HTR-8/SVneo (cell line): ENCODE measurements at places on chromosomes 3 and 15.

- no peak for DNase-seq
Observed at GRCh38 chr3:108017587-108017986, 73.2 kb downstream of the CD47 start.

GRCh38 chr3:18423401-18424212 lies 1.5 kb downstream of the SATB1 start:
- no peak for DNase-seq

GRCh38 chr15:80990955-80991354 lies 1.3 kb upstream of the MESD start:
- no peak for DNase-seq

GRCh38 chr3:165788531-165788930 lies 48.7 kb downstream of the BCHE start:
- no peak for DNase-seq

DNA sequence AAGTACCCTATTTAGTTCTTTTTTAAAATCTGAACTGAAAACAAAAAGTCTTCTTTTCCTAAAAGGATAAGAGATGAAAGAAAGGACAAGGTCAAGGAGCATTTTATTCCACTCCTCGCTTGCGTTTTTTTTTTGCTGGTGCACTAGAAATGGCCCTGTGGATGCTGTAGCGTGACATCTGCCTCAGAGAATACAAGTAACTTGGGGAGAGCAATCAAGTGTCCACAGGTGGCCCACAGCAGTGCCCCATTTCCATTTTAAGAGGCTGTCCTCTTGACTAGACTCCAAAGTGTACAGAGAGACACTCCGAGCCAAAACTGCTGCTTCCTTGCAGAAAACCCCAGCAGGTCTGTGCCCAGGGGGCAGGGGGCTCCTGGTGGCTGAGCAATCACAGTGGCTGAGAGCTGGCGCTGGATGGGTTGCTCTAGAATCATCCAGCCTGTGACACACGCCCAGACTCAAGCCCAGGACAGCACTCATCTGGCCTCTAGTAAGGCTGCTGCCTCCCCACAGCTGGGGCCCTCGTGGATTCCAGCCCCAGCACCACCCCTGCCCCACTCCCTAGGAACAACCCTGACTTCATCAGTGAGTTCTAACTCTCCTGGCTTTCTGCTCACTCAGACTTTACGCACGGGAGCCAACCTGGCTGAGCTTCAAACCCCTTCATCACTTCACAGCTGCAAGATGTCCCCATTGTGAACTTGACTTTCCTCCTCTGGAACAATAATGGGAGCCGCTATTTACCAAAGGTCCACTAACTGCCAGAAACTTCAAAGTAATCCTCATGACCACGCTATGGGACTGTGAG lies 71.1 kb upstream of the SPATA12 start:
- no peak for DNase-seq

- DNase-seq, result no peak
Observed at GRCh38 chr15:51736069-51736468, 1.4 kb downstream of the LYSMD2 start.

DNA sequence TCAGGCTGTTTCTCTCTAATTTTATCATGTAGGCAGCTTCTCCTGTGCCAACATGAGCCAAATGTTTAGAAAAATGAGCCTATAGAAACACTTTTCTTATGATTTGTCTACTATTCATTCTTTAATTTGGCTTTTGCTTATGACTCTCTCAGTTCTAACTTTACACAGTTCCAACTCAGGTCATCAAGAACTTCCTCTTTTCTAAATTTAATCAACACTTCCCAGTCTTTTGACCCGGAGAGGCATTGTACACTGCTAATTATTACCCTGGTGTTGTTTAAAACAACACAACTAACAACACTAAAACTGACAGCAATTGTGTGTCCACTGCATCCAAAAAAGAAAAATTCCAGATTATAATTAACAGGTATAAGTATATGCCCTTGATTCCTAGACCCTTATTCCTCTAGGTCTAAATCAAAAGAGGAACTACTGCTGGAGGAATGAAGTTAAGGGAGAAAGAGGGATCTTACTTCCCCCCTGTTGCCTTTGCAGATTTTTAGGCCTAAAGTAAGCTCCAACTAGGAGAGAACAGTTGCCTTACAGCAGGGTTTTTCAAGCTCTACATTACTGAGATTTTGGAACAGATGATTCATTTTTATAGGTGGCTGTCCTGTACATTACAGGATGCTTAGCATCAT lies 332.2 kb upstream of the GOLIM4 start:
- DNase-seq, result no peak

DNA sequence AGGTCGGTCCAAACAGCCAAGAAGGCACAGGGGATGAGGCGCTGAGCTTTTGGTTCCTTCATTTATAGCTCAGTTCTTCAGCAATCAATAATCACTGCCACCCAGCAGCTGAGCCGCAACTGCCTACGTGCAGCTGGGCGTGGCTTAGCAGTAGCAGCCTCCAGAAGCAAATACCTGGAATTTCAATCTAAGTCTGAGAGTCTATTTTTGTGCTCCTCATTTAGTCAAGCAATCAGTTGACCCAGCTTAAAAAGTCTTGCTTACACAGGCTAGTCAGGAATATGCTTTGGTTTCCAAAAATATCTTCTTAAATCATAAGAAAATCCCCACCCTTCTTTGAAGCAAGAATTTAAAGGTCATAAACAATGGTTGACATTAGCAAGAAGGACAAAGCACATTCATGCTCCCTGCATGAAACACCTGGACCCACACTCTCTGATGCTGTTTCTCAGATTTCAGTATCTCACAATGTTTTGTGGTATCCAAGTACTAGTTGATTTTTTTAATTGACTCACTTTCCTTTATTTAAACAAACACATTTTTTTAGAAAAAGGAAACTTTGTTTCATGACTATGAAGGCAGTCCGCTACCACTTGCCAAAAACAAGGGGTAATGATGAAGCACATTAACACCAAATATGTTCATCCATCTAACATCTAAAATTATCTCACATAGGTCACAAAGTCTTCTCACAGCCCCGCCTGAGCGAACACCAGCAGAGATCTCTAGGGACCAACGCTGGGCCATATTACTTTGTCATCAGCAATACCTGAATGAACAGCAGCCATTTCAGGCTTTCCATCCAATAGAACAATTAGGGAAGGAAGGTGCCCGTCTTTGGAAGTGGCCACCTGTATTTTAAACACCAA lies 106.1 kb downstream of the OXNAD1 start:
- DNase-seq, result no peak

DNA sequence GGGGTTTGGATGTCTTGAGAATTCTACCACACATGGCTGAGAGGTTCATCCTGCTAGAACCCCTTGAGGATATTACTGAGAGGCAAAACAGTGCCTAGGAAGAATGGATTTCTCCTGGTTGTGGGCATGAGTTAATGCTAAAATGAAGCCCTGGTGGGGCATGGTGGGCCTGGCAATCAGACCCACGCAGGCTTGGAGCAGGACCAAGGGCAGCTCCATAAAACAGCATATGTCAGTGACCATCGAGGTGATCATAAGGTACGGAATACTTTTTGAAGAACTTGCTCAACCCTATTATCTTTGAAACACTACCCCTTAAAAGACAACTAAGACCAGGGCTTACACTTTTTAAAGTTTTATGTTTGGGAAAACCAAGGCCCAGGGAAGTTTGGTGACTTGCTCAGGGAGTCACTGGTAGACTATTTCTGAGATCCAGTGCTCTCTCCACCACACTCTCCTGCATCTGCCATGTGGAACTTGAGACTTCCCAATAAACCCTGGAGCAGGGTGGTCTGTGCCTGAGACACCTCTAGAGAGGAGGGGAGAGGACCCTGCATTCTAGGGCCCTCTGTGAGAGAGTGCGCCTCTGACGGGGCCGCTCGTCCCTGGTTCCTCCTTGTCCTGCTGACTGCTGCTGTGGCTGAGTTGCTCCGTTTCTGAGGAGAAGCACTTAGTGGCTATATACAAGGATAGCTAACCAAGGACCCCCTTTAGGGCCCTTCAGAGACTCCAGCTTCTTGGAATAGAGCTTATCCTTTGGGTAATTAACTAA lies 28.0 kb upstream of the TIMP4 start:
- no peak for DNase-seq

DNA sequence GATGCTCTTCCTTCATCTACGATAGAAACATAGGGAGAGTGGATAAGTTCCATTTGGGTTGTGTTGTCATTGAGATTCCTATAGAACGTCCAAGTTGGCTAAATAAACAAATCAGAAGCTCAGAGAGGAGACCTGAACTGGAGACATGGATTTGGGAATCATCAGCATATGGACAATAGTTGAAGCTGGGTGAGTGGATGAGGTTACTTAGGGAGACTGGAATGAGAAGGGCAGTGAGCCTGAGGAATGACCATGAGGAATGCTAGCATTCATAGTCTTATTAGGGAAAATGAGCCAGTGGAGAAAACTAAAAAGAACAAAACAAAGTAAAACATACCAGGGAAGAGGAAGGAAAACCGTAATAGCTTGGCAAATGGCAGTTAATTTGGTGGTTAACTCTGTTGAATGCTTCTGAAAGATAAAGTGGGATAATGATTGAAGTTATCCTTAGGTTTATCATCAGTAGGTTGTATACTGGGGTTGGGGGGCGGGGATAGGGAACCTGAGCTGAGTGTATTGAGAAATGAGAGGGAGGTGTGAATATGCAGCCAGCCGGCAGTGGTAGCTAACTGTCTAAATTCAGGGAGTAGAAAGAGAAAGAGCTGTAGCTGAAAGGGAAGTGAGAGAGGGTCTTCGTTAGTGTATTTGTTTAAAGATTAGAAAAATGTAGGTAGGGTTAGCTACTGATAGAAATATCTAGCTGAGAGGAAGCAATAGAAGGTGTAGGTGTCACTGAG lies 74.6 kb downstream of the ARHGEF26 start:
- no peak for DNase-seq

DNA sequence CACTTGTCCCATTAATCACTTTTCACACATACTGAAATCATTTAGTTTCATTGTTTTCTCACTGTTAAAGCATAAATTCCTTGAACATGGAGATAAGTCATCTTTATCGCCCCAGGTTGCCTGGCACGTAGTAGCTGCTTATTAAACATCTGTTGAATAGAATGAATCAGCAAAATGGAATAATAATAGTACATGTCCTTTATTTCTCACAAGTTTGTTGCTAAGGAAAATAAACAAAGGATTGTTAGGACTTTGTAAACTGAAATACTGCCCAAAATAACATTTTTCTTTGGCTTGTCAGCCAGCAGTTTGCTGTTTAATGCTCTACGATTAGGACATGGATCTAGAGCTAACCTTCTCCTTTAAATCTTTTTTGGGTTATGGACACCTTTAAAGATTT lies 17.9 kb downstream of the SLC35A5 start:
- no peak for DNase-seq

- DNase-seq, result no peak
Observed at GRCh38 chr3:114700637-114701234, 406.9 kb downstream of the TIGIT start.

DNA sequence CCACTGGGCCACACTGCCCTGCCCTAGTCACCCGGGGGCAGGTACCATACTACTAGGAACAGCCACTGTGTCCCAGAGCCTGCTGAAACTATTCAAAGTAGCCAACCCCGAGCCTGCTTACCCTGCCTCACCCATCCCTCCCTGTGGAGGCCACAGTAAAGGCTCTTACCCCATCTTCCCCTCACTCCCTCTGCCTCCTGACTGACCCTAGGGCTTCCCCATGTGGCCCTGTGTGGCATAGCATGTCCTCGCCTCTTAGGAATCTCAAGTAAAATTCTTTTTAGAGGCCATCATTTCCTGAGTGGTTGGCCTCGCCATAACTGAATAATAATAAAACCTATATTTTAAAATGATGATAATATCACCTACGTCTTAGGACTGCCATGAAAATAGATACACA lies 112.2 kb upstream of the SLC6A11 start:
- peak; percentile 21 for DNase-seq

- no peak for DNase-seq
Observed at GRCh38 chr3:49680493-49681231, 6.5 kb downstream of the APEH start.

DNA sequence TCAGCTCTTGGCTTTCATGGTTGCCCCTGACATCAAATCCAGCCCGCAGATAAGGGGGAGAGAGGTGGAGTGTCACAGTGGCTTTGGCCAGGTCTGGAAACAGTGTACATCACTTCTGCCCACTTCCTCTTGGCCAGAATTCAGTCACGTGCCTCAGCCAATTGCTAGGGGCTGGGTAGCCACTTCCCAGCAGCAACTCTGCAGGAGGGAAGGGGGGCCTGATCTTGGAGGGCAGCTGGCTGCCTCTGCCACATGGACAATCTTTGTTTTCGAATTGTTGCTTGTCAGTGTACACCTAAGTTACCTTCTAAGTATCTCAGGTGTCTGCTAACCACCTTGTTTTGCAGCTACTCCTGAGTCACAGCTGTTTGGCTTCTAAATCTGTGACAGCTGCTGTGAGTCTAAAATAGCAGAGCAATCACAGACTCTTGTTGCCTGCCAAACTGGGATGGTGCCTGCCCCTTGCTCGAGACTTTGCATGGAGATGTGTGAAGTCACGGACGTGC lies 41.0 kb upstream of the LIMD1 start:
- peak; percentile 28 for DNase-seq

GRCh38 chr3:191070762-191071403 lies 128.2 kb upstream of the OSTN start:
- no peak for DNase-seq

- no peak for DNase-seq
Observed at GRCh38 chr15:32730677-32731654, 13.2 kb downstream of the GREM1 start.

- no peak for DNase-seq
Observed at GRCh38 chr15:87781959-87782625, 474.4 kb downstream of the NTRK3 start.

GRCh38 chr3:83321891-83322290 lies 1560.4 kb upstream of the GBE1 start:
- no peak for DNase-seq

DNA sequence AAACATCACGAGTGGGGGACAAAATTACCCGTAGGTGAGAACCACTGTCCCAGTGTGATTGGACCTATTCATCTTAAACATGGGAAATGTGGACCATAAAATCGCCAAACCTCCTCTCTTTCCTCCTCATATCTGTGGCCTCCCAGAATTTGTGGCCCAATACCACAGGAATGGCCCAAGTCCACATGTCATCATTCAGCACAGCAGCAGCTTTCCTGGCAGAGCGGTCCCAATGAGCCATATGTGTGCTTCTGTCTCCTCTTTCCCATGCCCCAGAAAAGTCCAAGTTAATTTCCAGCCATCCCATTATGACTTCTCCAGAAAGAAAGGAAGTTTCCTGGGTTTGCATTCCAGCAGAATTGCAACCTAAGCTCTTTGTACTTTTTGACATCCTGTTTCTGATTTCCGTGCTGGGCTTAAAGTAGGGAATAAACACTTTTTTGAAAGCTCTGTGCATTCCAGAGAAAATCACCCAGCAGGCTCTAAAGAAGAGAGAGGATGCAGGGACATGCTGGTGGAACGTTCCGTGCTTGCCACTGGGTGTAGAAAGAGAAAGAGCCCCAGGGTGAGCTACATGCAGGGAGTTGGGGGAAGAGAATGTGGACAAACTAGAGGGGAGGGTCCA lies 259.4 kb upstream of the PROK2 start:
- DNase-seq, result no peak
